ENCODE measurements at places on chromosomes 13 and 19. TPM values are rescaled to one million over a fixed set of nuclear protein-coding genes. Genes with fewer than 3 reads are reported as not detected.
A peak's percentile ranks its signal among the peaks of the same experiment; 100 is the strongest.

Gene LILRA6
- 65.7 TPM for polyA plus RNA-seq

DNA sequence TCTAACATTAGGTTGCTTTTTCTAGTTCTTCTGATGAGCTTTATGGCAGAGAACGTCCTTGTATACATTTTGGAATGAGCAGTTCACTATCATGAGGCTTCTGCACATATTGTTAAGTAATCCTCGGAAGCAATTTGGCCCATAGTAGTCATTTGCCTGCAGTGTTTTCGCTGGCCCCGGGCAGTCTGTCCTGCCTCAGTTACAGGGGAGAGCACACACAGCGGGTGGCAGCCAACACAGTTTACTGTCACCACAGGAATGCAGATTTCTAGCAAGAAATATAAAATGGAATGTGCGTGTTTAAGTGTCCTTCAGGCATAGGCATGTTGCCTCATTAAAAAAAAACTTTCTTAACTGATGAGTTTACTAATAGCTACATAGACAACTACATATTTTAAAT lies 71.5 kb upstream of the GJB6 start:
- no peak overlapping the region for H3K4me3 ChIP-seq
- peaks cover 9% of the 10 kb centered on the region for H3K4me1 ChIP-seq

Gene SPRED3
- polyA plus RNA-seq, result not detected

- H3K4me1 ChIP-seq, result no peaks in the 10 kb centered on the region
- H3K36me3 ChIP-seq, result no peaks in the 10 kb centered on the region
- no peak for DNase-seq
- no peaks in the 10 kb centered on the region for H3K27me3 ChIP-seq
Measured at GRCh38 chr13:46648166-46648607, 95.2 kb downstream of the LRCH1 start.

GRCh38 chr19:39030854-39031367 lies 1.4 kb downstream of the FBXO27 start:
- H3K36me3 ChIP-seq, result no peaks in the 10 kb centered on the region
- H3K4me3 ChIP-seq, result no peak overlapping the region
- DNase-seq, result no peak

GRCh38 chr13:27353166-27353583 lies 71.2 kb upstream of the GTF3A start:
- no peak for DNase-seq
- no peak overlapping the region for H3K27ac ChIP-seq
- H3K4me1 ChIP-seq, result peaks cover 8% of the 10 kb centered on the region
- no peaks in the 10 kb centered on the region for H3K27me3 ChIP-seq

- no peaks in the 10 kb centered on the region for H3K27me3 ChIP-seq
- no peak for DNase-seq
- H3K36me3 ChIP-seq, result peaks cover 53% of the 10 kb centered on the region
- no peaks in the 10 kb centered on the region for H3K4me1 ChIP-seq
- H3K27ac ChIP-seq, result no peak overlapping the region
Measured at GRCh38 chr13:20512042-20512683, 13.5 kb downstream of the CRYL1 start.

DNA sequence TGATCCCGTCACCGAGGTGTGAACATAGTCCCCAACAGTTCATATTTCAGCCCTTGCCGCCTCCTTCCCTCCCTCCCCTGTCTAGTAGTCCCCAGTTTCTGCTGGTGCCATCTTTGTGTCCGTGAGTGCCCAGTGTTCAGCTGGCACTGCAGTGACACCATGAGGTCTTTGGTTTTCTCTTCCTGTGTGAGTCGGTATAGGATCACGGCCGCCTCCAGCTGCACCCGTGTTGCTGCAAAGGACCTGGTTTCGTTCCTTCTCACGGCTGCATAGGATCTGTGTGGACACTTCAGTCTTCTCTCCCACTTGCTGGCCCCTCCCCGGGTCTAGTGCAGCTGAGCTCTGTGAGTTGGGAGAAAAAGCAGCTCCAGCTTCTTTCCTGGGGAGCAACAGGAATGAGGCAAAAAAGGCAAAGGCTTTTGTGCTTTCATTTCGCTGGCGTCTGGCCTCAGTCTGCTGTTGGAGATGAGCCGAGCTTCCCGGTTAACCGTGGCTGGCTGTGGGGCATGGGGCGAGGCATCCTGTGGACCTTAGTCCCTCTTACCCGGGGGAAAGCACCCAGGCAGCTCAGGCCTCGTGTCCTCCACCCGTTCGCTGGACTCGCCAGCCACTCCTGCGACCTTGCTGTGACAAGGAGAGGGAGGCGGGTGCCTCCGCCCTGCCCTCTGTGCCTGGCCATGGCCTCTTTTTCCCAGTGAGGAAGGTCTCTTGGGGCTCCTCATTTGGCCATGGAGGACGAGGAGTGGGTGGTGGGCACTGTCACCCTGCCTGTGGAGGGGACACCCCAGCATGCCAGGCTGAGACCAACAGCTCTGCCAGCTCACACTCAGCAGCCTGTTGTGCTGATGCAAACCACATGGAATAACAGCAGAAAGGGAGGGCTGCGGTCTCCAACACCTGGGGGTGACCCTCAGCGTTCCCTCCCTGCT lies 196.5 kb downstream of the TEX29 start:
- H3K4me1 ChIP-seq, result no peaks in the 10 kb centered on the region
- no peak overlapping the region for H3K27ac ChIP-seq
- H3K36me3 ChIP-seq, result no peaks in the 10 kb centered on the region
- DNase-seq, result no peak
- no peaks in the 10 kb centered on the region for H3K27me3 ChIP-seq
- no peak overlapping the region for H3K4me3 ChIP-seq

- H3K36me3 ChIP-seq, result no peaks in the 10 kb centered on the region
- peak overlapping the region; percentile 97 for H3K4me3 ChIP-seq
- H3K4me1 ChIP-seq, result peaks cover 18% of the 10 kb centered on the region
- no peaks in the 10 kb centered on the region for H3K27me3 ChIP-seq
Measured at GRCh38 chr13:114315074-114315785, 927 bp downstream of the CHAMP1 start.
